ENCODE measurements at places on chromosomes 1 and 21.

- no peak for DNase-seq
These were observed 294.5 kb downstream of the VAV3 start for GRCh38 chr1:107670397-107671040.

DNA sequence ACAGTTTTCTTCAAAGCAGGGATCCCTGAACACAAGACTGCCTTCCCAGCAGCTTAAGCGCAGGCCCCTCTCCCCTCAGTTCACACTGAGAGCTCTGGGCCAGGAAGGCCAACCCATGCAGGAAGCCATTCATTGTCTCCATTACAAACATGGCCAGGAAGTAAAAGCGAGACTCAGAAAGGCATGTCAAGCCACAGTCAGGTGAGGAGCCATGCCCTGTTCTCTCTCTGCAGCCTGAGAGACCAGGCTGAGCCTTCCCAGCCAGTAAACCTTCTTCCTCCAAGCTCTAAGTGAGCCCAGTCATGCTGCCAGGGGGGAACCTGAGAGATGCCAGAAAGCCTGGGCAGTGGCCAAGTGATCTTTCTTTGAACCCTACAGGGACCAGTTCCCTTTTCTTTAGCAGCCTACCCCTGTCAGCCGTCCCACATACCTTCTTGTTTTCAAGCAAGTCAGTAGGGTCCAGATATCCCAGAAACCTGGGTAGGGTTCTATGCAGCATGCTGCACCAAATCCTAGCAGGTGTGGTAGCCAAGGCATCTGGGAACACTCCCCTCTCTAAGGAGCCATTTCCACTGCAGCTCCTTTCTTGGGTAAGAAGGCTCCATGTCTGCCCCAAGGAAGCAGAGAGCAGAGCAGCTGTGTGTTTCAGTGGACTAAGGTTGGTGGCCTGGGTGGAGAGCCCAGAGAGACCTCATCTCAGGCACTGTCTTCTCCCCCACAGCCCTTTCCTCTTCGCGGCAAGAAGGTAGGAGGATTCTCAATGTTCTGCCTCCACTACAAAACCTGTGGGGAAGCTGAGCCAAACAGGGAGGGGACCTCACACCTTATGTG lies 977 bp downstream of the TRAF3IP3 start:
- DNase-seq, result no peak

DNA sequence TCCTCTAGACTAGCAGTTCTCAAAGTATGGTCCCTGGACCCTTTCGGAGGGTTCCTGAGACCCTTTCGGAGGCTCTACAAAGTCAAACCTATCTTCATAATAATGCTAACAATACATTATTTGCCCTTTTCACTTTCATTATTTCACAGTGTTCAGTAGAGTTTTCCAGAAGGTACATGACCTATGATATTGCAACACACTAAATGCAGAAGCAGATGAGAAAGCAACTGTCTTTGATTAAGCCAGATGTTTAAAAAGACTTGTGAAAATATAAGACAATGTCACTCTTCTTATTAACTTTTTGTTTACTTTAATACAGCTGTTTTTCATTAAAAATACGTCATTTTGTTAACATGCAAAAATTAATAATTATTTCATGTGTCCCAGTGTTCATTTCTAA lies 5.8 kb downstream of the KCNJ10 start:
- no peak for DNase-seq

GRCh38 chr1:1755426-1755825 lies 22.8 kb downstream of the NADK start:
- no peak for DNase-seq

DNA sequence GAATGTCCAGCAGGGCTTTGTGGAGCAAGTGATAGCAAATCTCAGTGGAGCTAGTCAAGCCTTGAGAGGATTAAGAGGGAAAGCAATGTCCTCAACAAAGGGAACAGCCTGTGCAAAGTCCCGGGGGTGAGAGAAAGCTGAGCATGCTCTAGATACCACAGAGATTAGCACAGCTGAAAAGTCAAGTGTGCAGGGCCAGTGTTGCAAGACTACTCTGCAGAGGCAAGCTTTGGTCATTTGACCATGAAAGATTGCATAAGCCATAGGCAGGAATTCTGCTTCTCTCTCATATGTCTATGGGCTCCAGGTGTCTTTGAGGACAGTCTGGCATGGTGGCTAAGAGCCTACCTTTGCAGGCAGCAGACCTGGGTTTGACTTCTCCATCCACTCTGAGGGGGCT lies 181.0 kb upstream of the JUN start:
- no peak for DNase-seq

- DNase-seq, result no peak
These were observed 11.5 kb downstream of the ABL2 start for GRCh38 chr1:179217943-179218507.

- no peak for DNase-seq
These were observed 15.8 kb upstream of the CYB5R1 start for GRCh38 chr1:202982715-202983430.

- DNase-seq, result no peak
These were observed 11.4 kb upstream of the RPTN start for GRCh38 chr1:152170287-152170905.

DNA sequence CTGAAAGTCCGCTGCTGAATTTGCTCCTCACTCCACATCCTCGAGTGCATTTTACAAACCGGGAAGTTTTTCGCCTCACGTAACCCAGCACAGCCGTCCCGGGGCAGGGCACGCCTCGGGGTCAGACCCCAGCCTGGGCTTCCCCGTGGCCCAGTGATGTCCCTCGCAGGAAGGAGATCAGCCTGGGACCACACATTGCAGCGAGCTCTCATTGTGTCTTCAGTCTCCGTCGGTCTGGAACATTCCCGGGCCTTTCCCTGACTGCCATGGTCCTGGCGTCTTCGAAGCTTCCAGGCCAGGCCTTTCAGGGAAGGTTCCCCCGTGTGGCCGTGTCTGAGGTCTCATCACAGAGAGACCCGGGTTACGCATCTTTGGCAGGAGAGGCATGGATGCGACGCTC lies 43.5 kb downstream of the MORN1 start:
- DNase-seq, result no peak
